ENCODE measurements at places on chromosomes 12 and 14. TPM values are rescaled to one million over a fixed set of nuclear protein-coding genes. Genes with fewer than 3 reads are reported as not detected.

The CIROP gene
- total RNA-seq = not detected

The KERA gene
- total RNA-seq = not detected

The ADAM20 gene
- total RNA-seq = 0.38 TPM

The RD3L gene
- not detected for total RNA-seq

The CPNE8 gene
- 17.3 TPM for total RNA-seq

The PLEK2 gene
- total RNA-seq = 42.0 TPM

The CNTN1 gene
- total RNA-seq = 1.7 TPM

The CRIP1 gene
- 5.4 TPM for total RNA-seq

The CCDC38 gene
- total RNA-seq = under 0.01 TPM

The MUCL1 gene
- not detected for total RNA-seq
